ENCODE measurements at places on chromosomes 5 and 9. TPM values are rescaled to one million over a fixed set of nuclear protein-coding genes. Genes with fewer than 3 reads are reported as not detected.

The ARAP3 gene
- 5.9 TPM for total RNA-seq

The PCDHA11 gene
- not detected for total RNA-seq

The TNFSF15 gene
- total RNA-seq, result 0.16 TPM

DNA sequence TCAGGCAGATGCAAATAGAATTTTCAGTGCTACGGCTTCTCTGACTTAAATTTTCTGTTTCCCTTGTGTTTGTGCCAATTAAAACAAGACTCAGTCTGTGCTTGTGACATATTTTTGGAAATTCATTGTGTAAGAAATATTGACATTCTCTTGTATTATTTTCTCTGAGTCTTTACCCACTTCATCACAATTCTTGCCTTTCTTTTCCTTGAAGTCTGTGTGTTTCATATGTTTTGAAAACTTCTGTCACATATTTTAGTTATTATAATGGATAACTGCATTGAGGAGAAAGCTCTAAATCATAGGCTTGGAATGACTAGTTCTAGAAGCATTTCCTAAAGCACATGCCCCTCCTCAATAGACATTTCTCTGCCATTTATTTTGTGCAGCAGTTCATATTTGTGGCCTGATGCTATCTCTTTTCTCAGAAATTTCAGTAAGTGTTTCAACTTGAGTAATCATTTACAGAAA, 206.6 kb downstream of the PALM2AKAP2 start:
- DNase-seq, result no peak
- H3K4me3 ChIP-seq, result no peak overlapping the region
- H3K27me3 ChIP-seq, result no peaks in the 10 kb centered on the region
- H3K4me1 ChIP-seq, result no peaks in the 10 kb centered on the region
- no peak overlapping the region for H3K27ac ChIP-seq

GRCh38 chr9:134629586-134630392, 11.8 kb upstream of the COL5A1 start:
- no peak overlapping the region for H3K4me3 ChIP-seq
- H3K27ac ChIP-seq, result no peak overlapping the region
- H3K36me3 ChIP-seq, result no peaks in the 10 kb centered on the region
- no peaks in the 10 kb centered on the region for H3K27me3 ChIP-seq

DNA sequence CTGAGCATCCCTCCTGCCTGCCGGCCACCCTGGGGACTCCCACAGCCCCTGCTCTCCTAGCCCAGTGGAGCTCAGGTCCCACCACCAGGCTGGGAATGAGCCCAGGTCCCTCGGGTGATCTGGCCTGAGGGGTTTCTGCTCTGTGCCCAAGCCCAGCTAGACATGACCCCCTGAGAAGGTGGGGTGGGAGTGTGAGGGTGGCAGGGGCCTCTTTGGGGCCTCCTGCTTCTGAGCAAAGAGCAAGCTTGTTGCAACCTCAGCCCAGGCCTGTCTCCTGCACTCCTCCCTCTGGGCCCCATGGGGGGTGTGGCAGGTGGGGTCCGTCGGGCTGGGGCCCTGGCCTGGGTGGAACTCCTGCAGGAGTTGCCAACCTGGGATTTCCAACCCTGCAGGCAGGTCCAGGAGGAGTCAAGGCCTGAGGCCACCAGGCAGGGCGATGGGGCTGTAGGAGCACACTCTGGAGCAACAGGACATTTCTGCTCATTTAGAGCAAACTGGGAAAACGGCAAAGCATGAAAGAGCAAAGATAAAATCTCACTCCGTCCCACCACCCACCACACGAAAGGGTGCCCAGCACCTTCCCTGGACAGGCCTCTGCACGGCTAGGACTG, 11.4 kb upstream of the NRARP start:
- no peak for DNase-seq
- no peak overlapping the region for H3K4me3 ChIP-seq
- H3K4me1 ChIP-seq, result no peaks in the 10 kb centered on the region
- no peaks in the 10 kb centered on the region for H3K27me3 ChIP-seq
- no peaks in the 10 kb centered on the region for H3K36me3 ChIP-seq
- H3K27ac ChIP-seq, result no peak overlapping the region

DNA sequence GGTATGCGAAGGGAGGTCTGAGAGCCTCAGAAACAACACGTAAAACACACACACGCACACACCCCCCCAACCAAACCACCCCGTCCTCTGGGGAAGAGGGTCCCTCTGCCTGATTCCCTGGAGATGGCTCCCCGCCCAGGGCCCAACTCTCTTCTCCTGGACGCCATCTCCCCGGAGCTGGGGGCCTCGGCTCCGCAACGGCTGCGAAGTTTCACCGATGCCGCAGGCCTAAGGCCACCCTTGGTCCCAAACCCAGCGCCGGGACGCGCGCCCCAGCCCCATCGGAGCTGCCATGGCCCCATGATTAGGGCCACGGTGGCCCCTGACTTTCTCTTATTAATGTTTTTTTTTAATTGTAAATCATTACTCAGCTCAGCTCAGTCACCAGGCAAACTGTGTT, 181.4 kb upstream of the TBCA start:
- DNase-seq, result no peak
- H3K27ac ChIP-seq, result no peak overlapping the region
- peaks cover 16% of the 10 kb centered on the region for H3K4me1 ChIP-seq
- peaks cover 46% of the 10 kb centered on the region for H3K27me3 ChIP-seq
- no peak overlapping the region for H3K4me3 ChIP-seq

GRCh38 chr9:89387197-89387849, 69.0 kb downstream of the SECISBP2 start:
- H3K4me3 ChIP-seq, result no peak overlapping the region
- H3K36me3 ChIP-seq, result peaks cover 77% of the 10 kb centered on the region
- no peak for DNase-seq

DNA sequence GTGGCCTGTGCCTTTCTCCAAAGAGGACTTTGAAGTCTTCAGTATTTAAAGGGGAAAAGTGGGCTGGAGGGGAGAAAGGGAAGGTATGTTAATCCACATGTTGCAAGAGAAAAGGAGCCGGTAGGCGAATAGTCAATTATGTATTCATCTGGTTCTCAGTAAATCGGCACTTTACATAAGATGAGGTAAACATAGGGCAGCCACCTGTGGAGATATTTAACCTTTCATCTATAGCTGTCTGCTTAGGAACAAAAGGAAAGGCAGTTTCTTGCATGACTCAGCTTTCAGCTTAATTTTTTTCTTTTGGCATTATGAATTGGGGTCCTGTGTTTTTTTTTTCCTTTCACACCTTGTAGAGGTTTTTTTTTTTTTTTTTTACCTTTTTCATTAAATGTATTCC, 42.2 kb downstream of the FGD3 start:
- no peak for DNase-seq
- H3K36me3 ChIP-seq, result peaks cover 83% of the 10 kb centered on the region
- no peaks in the 10 kb centered on the region for H3K27me3 ChIP-seq

Data from activated CD8-positive, alpha-beta T cell treated with anti-CD3 and anti-CD28 coated beads for 36 hours (primary cell).